ENCODE measurements at places on chromosomes 11 and 22.

GRCh38 chr22:40624770-40625169, 11.7 kb downstream of the MRTFA start:
- no peak for DNase-seq

- no peak for DNase-seq
These were observed 752.7 kb downstream of the METTL15 start for GRCh38 chr11:28860893-28861292.

DNA sequence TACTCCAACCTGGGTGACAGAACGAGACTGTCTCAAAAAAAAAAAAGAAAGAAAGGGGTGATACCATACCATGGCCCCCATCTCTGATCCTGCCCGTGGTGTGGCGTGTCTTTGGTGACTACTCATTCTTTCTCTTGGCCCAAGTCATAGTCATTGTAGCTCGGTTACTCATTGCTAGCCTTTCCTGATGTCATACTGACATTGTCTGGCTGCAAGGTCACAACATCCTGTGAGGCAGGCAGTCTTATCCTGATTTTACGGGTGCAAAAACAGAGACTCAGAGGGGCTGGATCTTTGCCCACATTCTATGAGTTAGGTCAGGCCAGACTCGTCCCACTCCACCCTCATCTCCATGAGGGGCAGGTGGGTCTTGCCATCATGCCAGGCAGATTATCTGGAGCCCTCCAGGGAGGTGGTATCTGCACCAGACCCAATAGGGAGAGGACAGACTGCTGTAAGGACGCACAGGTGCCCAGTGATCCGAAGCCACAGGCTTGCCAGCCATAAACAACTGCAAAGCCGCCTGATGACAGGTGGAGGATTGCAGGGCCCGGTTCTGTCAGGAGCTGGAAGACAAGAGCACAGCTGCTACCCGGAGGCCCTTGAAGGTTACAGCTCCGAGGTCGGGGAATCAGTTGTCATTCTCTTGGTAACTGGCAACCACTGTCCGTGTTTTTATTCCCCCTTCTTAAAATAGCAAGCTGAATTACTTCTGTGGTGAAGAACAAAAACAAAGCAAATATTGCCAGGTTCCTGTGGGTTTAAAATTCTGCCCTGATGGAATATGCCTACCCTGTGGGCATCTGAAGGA, 13.8 kb downstream of the TOM1 start:
- no peak for DNase-seq

DNA sequence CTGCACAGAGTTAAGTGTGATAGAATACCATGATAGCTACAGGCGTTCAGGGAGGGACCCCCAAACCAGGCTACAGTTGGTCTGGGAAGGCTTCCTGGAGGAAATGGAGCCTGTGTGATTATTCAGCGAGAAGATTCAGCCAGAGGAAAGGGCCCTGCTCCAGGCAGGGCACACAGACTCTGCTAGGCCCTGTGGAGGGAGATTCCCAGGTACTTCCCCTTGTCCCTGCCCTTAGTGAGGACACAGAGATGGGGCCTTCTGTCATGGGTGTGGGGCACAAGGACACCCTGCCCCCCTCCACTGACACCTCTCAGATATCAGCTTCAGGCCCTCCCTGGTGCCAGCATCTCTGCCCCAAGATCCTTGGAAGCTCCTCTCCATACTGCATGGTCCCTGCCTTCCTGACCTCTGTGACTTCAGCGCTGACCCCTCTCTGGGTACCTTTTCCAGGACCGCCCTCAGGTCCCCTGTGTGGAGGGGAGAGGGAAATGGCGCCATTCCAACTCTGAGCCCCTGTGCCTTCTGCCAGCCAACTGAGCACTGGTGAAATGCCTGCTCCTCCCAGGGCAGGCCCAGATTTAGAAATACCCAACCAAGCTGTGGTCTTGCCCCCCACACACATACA, 12.6 kb upstream of the POU2F3 start:
- no peak for DNase-seq

DNA sequence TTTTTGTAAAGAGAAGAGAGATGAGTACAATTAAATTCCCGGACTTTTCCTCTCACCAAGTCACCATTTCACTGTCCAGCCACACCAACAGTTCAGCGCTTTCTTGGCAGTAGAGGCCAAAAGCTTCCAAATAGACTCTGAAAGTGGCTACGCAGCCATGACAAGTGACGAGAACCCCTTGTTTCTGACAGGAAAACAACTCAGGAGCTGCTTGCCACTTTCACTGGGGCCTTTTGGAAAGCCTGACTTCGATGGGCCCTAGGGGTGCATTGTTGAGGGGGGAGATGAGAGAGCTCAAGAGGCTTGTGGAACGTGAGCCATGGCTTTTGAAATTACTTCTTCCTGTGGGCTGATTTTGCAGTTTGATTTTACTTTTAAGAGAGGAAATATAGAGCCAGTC, 422.1 kb upstream of the FAT3 start:
- no peak for DNase-seq

GRCh38 chr11:67114275-67114896, 4.7 kb upstream of the KDM2A start:
- DNase-seq: no peak

GRCh38 chr11:15927196-15927863, 429.0 kb downstream of the SOX6 start:
- DNase-seq: no peak

- DNase-seq: no peak
These were observed 18.1 kb upstream of the PPP6R3 start for GRCh38 chr11:68442433-68442832.

- DNase-seq: peak; percentile 73
These were observed 19.7 kb upstream of the APOL3 start for GRCh38 chr22:36180038-36180880.

GRCh38 chr11:62612366-62613290, at the start of the genes EML3 and ROM1:
EML3 (minus strand) TSS chr11:62612775; CDS start chr11:62612457, 318 bp downstream.
ROM1 (plus strand) TSS chr11:62613257; CDS start chr11:62613282, 25 bp downstream.
- peak; percentile 83 for DNase-seq

GRCh38 chr11:122666743-122667142, 11.2 kb downstream of the UBASH3B start:
- DNase-seq: no peak

DNA sequence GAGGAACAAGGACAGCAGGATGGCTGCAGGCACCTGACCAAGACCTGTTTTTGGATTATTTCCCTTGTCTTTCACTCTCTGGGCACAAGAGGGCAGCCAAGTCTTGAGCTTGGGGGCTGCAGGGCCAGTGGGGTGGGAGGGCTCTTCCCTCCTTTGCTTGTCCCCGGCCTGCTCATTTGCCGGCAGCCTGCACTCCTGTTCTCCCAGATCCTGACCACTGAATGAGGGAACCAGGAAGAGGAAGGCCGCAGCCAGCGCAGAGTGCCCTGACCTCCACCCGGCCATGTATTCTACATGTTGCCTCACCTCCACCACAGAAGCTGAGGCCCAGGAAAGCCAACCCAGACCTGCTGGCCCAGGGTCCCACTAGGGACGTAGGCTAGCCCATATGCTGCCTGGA, 15.5 kb upstream of the NNMT start:
- no peak for DNase-seq

DNA sequence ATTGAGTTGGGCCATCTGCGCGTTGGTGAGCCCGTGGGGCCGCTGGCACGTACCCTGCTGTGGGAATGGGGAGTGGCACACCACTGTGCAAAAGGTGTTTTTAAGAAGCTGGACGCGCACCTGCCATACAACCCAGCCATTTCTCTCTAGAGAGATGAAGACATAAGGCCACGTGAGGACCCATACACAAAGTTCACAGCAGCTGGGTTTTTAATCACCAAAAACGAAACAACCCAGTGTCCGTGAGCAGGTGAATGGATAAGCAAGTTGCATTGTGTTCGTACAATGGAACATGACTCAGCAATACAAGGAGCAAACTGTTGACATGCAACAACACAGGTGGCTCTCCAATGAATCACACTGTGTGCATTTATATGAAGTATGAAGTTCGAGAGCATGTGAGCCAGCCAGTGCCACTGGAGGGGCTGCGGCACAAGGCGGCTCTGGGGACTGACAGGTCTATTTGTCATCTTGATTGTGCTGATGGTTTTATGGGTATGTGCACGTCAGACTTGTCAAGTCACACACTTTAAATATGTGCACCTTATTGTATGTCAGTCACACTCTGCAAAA, 30.6 kb upstream of the PANX2 start:
- DNase-seq: no peak

DNA sequence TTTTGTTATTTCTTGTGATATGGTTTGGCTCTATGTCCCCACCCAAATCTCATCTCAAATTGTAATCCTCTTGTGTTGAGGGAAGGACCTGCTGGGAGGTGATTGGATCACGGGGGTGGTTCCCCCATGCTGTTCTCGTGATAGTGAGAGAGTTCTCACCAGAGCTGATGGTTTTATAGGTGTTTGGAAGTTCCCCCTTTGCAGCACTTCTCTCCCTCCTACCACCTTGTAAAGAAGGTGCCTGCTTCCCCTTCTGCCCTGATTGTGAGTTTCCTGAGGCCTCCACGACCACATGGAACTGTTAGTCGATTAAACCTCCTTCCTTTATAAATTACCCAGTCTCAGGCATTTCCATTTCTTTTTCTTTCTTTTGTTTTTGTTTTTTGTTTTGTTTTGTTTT, 24.4 kb upstream of the SIK2 start:
- DNase-seq: no peak

- DNase-seq: no peak
These were observed 7.1 kb upstream of the ATG16L2 start for GRCh38 chr11:72807021-72807693.

DNA sequence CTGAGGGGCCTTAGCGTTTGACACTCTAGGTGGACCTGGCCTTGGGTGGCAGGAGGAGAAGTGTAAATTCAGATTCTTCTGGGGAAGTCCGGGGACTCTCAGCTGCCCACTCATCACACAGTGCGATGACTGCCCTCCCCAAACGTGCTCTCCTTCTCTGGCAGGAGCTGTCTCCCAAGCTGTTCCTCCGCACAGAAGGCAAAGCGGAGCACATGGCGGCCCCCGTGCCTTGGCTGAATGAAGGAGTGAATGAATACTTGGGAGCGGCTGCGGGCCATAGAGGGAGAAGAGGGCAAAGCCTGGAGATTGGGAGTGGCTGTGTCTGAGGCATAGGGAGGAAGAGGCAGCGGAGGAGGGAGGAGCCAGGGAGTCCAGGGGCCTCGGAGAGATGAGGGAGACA, 6.9 kb upstream of the NAA40 start:
- no peak for DNase-seq

- no peak for DNase-seq
These were observed 394 bp downstream of the KIAA1671 start for GRCh38 chr22:24952837-24953383.

DNA sequence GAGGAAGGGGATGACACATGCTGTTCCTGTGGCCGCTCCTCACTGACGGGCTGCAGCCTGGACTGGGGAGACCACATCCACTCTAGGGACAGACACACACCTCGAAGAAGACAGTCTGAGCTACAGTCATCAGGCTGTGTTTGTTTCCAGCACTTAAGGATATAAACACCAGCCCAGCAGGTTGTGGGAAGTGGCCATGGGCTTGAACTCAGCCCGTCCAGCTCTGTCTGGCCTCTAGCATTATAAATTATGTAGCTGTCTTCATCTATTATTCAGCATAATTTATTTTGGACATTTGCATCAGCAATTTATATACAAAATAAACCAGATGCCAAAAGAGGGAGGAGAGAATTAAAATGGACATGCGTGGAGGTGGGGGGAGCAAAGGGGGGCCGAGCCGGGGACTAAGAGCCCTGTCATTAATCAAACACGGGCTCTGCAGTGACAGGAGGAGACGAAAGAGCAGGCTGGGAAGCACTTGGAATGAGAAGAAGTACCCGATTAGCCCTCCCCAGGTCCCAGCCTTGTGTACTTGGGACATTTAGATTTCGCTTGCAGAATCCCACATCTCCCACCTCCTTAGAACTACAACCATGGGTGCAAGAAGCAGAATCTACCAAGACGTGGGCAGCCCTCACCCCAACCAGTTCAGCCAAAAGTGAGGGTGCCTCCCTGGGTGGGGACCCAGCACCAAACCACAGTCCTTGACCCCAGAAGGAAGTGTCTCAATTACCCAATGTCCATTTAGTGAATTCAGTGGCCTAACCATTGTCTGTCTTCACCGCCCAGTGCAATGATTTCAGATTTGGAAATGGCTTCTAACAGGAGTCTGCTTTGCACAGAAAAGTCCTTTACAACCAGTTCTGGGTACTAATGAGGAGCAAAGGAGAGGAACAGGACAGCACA, 309.6 kb downstream of the OPCML start:
- no peak for DNase-seq

- peak; percentile 63 for DNase-seq
These were observed at the start of gene ARAP1 for GRCh38 chr11:72752088-72752914. ARAP1 (minus strand) TSS chr11:72752408; CDS start chr11:72727128, 25,280 bp downstream.

DNA sequence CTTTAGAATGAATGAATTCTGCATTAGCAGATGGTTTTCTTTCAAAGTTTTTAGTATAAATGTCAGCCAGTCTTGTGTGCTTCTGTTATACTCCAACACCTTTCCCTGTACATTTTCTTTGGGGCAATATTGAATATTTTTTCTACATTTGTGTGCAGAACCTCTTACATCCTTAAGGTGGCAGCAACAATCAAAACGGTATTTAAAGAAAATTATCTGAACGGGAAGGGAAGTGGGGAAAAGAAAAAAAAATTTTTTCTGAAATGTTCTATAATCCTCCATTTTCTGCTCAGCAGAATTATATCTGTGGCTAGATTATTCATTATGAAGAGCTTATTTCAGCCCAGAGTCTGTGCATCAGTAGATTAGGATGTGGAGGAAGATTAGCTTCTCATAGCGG, 347.3 kb upstream of the RAG2 start:
- DNase-seq: no peak

DNA sequence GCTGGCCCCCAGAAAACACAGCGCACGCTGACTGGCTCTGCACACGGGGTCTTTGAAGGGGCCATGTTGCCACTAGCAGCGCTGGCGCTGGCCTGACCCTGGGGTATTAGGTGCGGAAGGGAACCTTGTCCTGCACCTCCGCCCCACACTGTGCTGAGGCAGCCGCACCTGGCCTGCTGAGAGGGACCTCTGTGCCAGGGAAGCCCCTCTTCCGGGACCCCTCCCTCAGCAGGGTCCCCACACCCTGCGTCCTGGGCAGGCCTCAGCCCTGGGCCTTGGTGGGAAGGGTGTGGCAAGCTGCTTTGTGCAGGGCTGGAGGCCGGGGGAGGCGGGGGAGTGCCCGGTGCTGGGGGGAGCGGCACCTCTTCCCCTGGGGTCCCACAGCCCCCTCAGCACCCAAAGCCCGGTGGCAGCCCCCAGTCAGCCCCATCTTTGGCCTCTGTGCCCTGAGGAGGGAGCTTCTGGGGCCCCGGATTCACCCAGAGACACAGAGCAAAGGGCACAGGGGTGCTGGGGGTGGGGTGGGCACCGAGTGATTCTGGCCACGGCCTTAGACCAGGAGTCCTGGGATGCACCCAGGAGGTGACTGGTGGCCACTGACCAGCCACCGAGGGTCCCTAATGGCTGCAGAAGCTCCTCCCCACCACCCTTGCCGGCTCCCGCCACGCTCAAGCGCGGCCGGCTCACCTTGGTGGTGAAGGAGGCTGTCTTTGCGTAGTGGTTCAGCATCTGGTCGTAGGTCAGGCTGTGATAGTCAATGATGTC, 11.4 kb downstream of the TTLL8 start:
- DNase-seq: no peak

GRCh38 chr11:207863-208180, 314 bp downstream of the RIC8A start:
- no peak for DNase-seq

DNA sequence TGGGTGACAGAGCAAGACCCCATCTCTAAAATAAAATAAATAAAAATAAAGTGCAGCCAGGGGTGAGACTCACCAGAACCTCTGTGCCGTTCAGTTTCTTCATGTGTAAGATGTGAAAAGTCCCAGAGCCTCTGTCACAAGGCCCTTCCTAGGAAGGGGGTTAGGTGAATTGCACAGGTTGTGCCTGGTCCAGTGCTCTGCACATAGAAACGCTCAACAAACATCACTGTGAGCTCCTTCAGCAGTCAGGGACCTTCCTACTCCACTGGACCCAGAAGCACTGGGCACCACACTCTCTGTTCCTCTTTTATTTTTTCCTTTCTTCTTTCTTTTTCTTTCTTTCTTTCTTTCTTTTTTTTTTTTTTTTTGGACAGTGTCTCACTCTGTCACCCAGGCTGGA, 22.3 kb downstream of the MRPL21 start:
- no peak for DNase-seq
